ENCODE measurements at places on chromosomes 2 and 18.

- DNase-seq: no peak
Observed at GRCh38 chr2:216485237-216485636, 13.4 kb upstream of the RPL37A start.

GRCh38 chr2:126534478-126534877 is 121.5 kb upstream of the GYPC start:
- DNase-seq: no peak

DNA sequence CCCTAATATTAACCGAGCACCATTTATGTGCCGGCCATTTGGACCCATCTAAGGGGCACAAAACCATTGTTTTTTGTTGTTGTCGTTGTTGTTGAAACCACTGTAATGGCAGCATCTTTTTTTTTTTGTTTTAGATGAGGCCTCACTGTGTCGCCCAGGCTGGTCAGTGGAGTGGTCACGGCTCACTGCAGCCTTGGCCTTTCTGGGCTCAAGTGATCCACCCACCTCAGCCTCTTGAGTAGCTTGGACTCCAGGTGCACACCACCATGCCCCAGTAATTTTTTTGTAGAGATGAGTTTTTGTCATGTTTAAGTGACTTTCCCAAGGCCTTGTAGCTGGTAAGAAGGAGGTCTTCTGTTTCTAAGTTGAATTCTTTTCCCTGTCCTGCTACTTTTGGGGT is 33.0 kb downstream of the ASAP2 start:
- DNase-seq: no peak

GRCh38 chr2:45494275-45494977 is 116.6 kb downstream of the SRBD1 start:
- no peak for DNase-seq

- no peak for DNase-seq
Observed at GRCh38 chr2:207505728-207506127, 24.0 kb upstream of the CREB1 start.

- DNase-seq: no peak
Observed at GRCh38 chr18:7626175-7626921, 59.2 kb downstream of the PTPRM start.

DNA sequence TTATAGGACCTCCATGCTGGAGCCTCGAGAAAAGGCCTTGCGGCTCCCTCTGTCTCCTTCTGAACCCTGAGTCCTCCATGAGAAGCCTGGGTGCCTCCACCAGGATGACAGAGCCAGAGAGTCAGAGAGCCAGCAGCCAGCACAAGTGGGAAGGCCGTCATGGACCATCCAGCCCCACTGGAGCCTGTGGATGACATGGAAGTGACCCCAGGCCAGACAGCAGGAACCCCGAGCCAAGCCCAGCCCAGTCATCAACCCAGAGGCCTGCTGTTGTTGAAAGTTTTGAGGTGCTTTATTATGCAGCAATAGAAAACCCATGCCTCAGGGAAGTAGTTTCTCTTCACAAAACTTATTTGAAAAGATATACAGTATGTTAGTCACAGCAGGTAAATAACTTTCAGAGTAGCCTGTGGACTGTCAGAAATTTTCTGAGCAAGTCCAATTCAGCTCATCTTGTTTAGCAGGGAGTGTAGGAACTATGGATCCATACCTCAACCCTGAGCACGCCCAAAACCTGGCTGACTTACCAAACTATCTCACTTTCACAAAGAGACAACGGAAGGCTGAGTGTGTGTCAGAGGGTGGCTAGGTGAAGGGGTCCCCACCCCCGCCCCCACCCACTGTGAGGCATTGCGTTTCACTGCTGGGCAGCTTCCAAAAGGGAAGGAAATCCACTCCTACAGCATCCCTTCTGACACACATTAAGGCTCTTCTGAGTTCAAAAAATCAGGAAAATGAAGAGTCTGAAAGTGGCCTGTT is 79.9 kb upstream of the NDUFV2 start:
- no peak for DNase-seq

- DNase-seq: no peak
Observed at GRCh38 chr2:38202713-38203445, 126.9 kb upstream of the CYP1B1 start.

GRCh38 chr2:38615237-38615636 is 12.5 kb upstream of the HNRNPLL start:
- DNase-seq: no peak

DNA sequence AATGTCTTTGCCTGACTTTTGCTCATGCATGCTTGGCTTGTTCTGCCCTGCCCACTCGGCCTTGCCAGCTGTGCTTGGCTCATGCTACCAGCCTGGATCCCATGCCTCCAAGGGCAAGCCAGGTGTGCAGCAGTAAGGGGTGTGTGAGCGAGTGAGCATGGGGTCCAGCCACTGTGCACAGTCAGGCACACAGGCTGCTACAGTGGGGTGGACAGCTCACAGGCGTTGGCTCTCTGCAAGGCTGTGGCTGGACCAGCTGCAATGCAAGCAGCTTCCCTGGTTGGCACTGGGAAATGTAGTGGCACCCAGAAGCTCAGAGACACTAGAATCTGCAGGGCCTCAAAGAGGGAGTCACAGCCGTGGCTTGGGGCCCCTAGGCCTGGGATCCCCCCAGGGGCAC is 529.7 kb downstream of the DSC3 start:
- no peak for DNase-seq

GRCh38 chr18:37662546-37663339 is 97.1 kb upstream of the CELF4 start:
- DNase-seq: no peak

DNA sequence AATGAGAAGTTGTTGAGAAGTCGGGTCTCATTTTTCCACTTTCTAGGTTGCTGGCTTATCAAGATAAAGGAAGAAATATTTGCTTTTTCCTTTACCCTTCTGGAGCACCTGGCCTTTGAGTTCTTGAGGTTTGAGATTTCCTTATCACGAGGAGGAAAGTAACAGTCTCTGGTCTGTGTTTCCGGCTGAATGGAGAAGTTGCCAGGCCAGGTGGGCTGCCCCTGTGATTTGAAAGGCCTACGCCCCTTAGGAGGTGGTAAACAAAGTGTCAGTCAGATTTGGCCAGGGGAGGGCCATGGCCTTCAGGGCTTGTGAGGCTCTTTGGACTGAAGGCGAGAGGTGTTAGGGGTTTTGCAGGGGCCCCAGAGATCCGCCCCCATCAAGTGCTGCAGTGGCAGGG is 156.7 kb upstream of the HAAO start:
- DNase-seq: no peak

GRCh38 chr2:17800219-17800618 is 16.0 kb upstream of the MSGN1 start:
- DNase-seq: no peak

- DNase-seq: no peak
Observed at GRCh38 chr2:78757640-78758039, 267.9 kb upstream of the REG3G start.

DNA sequence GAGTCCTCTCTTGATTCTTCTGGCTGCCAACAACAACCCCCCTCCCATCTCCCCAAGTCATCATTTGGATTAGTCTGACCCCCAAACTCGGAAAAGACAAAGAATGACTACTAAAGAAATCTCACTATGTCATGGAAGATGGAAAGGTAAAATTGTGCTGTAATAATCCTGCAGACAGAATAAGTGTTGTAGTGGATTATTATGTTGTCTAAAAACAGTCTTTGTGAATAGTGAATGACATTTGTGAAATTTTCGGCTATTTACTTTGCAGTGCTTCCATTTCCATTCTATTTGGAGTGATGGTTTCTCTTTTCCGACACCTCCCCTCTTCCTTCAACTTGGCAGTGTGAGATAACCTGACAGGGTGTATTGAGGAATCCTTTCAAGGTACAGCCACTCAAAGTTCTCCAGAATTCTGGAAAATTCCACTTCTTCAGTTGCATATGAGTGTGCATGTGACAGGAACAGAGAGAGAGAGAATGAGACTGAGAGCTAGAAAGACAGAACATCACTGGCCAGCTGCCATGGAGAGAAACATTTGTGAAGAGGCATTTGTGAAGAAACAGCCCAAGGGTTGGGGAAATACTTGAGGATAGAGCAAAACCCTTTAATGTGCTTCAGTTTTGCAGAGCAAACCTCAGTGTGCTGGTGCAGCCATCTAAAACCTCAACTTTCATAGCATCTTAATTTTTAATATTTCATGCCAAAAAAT is 141.9 kb upstream of the DLX2 start:
- no peak for DNase-seq

DNA sequence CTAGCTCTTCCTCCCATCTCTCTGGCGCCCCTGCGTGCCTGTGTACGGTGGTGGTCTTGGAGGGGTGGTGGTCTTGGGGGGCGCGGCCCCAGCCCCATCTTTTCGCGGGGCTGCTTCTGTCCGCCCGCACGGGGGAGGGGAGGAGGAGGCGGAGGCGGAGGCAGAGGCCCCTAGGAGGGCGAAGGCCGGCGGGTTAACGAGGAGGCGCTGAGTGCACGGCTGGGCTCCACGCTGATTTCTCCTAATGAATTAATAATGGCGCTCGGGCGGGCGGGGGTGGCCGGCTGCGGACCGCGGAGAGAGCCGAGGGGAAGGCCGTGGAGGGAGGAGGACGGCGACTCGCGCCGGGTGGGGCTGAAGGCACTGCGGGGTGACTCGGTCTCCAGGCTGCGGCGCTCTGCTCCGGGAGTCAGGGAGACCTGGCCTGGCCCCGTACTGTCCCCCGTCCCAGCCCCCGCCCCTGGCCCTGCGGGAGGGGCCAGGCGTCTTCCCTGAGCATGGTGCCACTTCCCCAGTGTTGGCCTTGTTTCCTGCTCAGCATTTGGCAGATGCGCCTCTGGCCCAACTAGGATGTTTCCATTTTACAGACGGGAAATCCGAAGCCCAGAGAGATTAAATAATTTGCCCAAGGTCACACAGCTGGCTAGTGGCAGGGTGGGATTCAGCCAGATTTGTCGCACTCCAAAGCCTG is 6.0 kb downstream of the GAREM2 start:
- no peak for DNase-seq

Measured in stimulated activated CD4-positive, alpha-beta T cell treated with anti-CD3 and anti-CD28 coated beads, Interleukin-15, amount 100 ng/mL, for 1 hour (primary cell).